ENCODE measurements at places on chromosomes 6 and 20.

DNA sequence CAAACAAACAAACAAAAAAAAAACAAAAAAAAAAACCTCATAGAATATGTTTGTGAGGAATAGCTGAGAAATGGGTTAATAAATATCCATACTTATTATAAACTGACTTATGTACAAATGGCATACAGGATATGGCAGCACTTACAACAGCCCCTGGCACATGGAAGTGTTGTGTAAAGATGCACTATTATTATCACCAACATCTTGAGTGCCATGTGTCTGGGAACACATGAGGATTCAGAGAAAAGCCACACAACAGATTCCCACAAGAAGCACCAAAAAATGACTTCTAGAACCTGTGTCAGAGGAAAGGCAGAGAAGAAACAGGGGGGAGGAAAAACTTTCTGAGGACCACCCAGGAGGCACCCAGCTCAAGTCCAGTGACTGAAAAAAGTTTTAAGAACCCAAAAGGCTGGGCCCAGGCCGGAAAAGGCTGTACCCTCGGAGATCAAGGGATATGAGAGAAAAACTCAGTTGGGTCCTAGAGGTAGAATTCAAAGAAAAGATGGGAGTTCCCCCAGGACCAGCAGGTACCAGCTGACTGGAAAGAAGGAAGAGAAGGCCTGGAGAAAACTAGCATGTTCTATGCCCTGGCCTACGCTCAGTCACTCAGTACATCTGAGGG lies 9.4 kb upstream of the TAF8 start:
- DNase-seq, result no peak

- no peak for DNase-seq
These were observed 36.7 kb downstream of the MAN1A1 start for GRCh38 chr6:119312875-119313338.

DNA sequence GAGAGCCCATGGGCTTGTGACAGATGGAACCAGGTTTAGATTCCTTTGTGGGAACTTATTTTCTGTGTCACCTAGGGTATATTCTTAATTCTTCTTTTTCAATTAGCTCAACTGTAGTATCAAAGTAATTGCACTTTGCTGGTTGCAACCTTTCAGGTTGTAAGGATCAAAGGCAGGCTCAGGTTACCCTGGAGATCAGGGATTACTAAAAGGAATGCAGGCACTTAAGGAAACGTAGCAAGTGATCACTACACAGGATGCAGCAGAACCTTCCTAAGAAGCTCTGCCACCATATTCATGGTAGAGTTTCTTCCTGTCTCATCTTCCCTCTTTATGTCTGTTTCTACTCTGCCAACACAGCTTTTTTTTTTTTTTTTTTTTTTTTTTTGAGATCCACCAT lies 133.2 kb upstream of the JAG1 start:
- no peak for DNase-seq

DNA sequence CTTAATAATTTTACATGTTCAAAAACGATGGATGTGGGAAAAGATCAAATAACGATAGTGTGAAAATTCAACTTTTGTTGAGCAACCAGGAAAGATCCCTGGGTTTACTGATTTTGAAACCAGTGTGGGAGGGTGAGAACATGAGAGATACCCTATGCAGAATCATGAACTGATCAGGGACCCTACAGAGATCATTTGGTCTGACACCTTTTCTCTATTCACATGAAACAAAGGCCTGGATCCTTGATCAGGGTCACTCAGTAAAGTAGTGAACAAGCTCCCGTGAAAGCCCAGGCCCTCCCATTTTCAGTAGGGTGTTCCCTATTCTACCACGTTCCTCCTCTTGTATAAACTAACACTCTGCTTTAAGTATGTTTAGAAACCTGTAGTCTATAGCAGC lies 60.5 kb upstream of the DUSP22 start:
- DNase-seq, result no peak

DNA sequence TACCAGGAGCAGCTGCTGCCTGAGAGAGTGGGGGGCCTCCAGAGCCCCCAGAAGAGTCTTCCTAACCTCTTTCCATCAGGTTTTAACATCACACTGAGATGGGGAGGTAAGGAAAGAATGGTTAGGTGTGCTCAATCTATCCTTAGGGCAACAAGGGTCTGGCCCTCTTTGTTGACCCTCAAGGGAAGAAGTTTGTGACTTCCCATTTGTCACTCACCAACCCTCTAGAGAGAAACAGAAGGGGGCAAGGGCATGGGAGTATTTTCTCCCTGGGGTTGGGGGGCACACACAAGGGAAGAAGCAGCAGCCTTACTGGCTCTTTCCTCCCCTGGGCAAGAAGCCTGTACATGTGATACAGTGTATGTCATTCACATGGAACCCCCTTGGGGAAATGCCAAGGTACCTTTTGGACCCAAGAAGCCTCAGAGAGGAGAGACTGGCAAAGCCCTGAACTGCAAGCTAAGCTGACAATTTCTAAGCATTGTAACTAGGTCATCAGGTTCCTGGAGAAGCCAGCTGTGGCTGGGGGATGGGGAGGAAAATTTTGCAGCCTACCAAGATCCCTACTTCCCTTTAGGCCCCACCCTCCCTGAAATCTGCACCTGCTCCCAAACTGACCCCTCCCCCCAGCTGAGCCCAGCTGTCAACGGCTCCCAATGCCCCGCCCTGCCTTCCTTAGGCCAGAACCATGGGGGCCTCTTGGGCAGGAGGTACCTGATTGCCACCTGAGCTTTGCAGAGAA lies 14.5 kb downstream of the BCL2L1 start:
- peak; percentile 19 for DNase-seq

DNA sequence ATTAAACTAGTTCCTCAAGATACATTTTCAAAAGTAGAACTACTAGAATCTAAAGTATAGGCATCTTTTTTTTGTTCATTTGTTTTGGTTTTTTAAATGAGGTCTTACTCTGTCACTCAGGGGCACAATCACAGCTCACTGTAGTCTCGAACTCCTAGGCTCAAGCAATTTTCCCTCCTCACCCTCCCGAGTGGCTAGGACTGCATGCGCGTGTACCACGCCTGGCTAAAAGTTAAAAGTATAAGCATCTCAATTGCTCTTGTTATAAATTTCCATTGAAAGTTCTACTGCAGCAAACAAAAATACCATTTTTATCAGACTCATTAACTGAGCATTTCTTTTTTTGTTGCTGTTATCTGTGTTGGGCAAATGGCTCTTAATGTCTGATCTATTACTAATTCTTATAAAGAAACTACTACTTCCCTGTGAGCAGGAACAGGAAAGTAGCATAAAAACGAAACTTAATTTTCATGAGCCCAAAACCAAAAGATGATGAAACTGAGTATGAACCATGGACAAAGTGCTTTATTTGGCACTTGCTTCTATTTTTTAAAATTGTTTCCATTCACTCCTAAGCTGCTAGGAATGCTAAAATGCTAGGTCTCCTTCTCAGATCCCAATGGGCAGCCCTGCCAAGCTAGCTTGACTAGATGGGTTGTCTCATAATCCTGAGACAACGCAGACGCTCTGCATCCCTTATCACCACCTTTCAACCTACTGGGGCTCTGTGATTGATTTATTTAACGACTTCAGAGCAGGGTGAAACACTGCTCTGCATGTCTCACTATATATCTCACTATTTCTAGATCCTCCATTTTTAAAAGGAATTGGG lies 36.9 kb downstream of the TRPC4AP start:
- DNase-seq, result no peak

- DNase-seq, result no peak
These were observed 166.0 kb downstream of the ARID1B start for GRCh38 chr6:156943166-156943565.

DNA sequence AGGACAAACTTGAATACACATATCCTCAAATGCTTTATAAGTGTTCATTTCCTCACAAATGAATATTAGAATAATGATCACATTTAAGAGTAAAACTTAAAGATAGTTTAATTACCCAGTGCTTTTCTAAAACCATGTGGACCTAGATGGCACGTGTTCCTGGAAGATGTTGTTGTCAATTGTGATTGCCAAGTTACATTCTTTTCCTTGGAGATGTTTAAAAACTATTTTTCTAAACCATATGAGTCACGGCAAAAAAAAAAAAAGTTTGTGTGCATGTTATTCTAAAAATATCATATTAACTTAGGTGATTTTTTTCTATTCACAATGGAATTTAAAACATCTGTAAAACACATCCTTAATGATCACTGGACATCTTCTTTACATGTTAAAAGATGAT lies 51.1 kb downstream of the RCAN2 start:
- no peak for DNase-seq

DNA sequence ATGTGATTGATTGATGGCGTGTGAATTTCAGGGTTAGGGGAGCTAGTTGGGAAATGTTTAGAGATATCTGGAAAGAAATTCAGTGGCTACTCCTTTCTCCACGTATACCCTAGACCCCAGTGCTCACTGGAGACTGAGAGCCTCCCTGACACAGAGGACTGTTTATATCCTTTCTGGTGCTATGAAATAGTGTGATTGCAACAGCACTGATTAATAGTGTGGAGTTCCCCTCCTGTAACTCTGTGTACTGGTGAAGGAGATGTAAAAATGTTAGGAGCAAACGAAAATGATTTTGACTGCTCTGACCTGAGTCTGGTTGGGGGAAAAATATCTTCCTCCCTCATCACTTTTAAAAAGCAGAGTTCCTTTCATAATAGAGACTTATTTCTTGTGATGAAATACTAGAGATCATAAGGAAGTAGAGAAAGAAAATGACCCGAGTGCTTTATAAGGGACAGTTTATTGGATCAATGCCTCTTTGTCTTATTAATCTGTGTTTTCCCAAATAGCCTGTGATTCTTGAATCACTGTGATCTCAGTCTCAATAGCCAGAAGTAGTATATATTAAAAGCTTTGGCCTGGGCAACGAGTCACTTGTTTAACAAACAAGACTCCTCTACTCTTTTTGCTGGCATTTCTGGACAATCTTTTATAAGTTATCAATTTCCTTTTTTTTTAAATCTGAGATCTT lies 92.3 kb downstream of the RNF182 start:
- DNase-seq, result no peak

DNA sequence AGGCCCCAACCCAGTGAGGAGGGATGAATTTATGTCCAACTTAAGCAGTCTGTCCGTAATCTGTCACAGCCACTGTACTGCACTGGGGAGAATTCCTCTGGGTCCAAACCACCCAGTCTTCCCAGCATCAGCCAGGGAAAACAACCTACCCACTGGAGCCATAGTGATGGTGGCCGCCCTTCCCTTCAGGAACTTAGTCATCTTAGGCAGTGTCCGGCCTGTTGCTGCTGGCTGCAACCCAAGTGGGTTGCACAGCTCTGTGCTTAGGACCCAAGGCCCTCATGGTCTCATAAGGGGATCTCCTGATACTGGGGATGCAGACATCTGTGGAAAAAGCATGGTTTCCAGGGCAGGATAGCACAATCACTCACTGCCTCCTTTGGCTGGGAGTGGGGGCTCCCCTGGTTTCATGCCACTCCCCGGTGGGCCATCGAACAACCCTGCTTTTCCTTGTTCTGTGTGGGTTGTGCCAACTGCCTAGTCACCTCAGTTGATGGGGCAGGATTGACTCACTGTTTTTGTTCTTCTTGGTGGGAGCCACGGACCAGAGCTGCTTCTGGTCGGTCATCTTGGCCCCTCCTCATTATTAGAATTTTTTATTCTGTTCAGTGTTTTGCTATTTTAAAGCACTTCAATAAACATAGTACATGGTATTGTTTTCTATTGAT lies 591.9 kb downstream of the DOK5 start:
- no peak for DNase-seq

- no peak for DNase-seq
These were observed 138.4 kb upstream of the TENT5A start for GRCh38 chr6:81890846-81891245.

DNA sequence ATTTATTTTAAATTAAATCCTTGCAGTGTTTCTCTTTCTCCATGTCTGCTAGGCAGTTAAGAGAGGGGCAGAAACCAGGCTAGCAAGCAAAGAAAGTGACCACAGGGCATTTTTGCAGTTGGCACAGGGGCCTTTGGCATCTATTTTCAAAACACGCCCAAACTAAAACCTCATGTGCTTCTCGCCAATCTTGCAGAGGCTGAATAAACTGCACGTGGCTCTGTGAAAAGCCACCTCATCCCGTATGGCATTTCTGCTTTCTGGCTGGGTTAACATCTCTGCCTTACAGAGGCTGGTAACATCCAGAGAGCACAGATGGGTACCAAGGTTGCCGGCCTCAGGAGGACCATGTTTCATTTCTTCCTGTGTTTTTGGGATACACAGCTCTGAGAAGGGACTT lies 54.6 kb downstream of the GJA10 start:
- DNase-seq, result no peak

- no peak for DNase-seq
These were observed 104.2 kb downstream of the PREX1 start for GRCh38 chr20:48723308-48724264.

DNA sequence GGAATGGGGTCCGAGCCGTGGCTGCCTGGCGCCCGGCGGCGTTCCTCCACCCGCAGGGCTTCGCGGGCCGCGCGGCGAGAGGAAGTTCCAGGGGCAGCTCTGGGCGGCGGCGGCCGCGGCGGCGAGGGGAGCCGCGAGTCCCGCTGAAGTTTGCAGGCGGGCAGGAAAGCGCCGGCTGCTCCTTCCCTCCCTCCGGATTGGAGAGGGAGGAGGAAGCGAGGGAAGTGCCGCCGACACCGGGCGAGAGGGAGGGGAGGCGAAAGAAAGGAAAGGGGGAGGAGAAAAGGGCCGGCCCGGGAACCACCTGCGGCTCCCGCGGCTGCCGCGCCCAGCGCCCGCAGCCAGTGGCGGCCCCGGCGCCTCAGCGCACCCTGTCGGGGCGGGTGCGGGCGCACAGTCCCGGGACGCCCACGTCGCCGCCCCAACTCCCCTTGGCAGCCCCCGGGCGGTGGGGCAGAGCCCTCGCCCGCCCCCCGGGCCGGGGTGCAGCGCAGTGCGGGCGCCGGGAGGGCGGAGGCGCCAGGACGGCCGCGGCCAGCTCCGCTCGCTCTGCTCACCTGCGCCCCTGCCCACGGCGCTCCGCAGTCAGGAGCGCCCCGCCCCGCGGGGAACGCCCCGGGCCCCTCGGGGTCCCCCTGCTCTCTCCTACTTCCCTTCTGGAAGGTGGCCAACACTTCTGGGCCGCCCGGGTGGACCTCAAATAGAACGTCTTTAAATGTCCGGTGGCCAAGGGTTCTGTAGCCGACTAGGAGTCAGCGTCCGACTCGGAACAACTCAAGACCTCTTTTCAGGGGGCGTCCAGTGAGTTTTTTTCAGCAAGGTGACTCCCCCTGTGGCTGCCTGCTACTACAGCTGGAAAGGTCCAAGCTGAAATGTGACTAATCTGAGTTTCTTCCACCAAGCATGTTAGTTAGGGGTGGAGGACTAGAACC lies 80.3 kb upstream of the CCDC28A start:
- DNase-seq, result peak; percentile 59

- DNase-seq, result peak; percentile 38
These were observed 868.3 kb downstream of the EYS start for GRCh38 chr6:64838726-64839125.

- no peak for DNase-seq
These were observed 54.3 kb downstream of the RWDD2A start for GRCh38 chr6:83247471-83247870.

All from hematopoietic multipotent progenitor cell (in vitro differentiated cells).